NCI-H524 (cell line): ENCODE measurements at places on chromosomes 5 and 9.

DNA sequence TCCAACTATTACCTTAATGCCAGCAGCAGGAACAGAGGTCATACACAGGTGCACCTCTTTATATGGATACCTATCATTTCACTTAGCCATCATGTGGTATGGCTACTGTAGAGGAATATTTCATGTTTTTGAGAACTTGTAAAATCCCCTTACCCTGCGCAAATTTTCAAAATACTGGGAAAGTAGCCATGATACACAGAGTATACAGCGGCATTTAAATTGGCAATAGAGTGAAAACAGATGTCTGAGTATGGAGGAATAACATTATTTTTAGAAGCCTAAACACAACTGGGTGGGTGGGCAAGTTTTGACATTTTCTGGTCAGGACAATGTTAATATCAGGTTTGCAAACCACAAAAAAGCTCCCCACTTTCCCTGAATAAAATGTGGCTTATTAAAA, 109.5 kb downstream of the SMIM23 start:
- DNase-seq, result no peak

GRCh38 chr5:32612134-32612888, 27.0 kb downstream of the SUB1 start:
- DNase-seq, result no peak

DNA sequence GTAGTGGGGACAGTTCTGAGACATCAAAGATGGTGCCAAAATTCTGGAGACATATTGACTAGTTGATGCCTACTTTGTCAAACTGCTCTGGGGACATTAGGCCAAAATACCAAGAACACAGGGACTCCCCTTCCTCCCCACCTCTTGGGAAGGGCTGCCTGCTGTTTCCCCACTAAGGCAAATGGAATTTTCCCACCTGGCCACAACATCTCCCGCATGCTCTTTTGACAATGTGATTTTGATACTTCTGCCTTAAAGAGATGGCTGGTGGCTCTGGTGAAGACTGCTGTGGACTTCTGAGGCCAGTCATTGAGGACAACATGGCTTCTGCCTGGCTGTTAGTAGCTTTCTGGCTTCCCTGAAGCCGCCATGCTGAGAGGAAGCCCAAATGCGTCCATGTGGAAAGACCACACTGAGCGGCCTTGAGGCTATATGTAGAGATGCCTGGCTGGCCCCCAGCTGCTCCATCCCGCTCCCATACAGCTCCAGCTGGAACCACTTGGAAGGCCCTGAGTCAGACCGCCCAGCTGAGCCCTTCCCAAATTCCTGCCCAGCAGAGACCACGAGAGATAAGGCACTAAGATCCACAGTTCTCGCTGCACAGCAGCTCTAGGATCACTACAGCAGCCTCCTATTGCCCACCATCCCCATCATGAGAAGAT, 226.7 kb downstream of the SYK start:
- no peak for DNase-seq

DNA sequence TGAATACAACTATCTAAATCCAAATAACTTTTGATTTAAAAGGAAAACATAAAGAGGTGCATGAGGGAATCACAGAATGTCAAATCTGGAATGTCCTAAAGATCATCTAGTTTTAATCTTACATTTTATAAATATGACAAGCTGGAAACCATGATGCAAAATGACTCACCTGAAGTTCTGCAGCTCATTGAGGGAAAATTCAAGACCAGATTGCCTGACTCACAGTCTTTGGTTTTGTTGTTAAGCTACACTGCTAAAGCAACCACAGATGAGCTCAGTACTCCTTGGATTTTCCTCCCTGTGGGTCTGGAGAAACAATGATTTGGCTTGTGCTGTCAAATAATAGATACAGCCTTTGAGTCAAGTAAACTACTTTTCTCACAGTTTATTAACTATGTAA, 19.1 kb upstream of the EDIL3 start:
- DNase-seq, result no peak

- DNase-seq, result no peak
These were observed 261.5 kb upstream of the PCSK5 start for GRCh38 chr9:75628952-75629351.

DNA sequence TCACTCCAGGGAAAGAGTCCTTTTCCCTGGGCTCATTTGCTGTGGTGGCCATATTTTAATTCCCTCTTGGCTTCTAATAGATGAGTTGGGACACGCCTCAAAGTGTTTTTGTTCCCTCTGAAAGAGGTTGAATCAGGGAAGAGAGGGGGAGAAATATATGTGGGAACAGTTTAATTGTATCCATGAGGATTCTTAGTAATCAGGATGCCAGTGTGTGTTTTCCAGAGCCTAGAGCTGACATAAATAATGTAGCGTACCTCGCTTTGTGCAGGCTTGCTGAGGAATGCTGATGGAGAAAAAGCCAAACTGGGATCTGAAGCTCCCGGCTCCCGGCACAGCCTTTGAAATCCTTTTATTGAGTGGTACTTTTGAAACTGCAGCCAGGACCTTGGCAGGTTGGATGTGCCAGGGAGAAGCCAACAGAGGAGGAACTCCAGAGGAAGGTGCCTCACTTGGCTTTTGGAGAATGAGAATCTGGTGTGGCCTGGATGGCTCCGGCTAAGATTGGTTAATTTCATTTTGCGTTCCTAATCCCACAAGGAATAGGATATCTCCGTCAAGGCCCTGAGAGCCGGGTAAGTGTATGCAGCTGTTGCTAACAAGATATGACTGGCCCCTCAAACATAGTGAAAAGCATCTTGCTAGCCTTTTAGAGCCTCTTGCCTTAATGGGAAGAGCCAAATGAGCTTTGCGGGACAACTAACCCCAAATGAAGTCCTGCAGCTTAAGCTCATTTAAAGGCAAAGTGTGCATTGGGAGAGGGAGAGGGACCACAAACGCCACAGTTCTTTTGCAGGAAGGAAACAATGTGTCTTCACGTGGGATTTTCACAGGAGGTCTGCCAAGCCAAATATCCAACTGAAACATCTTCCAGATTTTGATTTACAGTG, 471.1 kb upstream of the WWC1 start:
- DNase-seq, result peak; percentile 54

DNA sequence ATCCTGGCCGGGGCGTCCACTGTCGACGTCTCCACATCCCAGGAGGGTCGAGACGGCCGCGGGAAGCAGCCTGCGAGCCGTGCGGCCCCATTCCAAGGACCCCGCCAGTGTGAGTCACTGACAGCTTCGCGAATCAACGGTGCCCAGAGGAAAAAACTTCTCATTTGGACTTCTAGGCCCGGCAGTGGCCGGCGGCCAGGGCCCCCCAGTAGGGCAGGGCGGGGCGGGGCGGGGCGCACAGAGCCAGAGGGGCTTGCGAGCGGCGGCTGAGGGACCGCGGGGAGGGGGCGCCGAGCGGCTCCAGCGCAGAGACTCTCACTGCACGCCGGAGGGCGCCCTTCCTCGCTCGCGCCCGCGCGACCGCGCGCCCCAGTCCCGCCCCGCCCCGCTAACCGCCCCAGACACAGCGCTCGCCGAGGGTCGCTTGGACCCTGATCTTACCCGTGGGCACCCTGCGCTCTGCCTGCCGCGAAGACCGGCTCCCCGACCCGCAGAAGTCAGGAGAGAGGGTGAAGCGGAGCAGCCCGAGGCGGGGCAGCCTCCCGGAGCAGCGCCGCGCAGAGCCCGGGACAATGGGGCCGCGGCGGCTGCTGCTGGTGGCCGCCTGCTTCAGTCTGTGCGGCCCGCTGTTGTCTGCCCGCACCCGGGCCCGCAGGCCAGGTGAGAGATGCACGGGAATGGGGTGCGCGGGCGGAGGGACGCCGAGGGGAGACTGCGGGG, at the start of gene F2R:
Gene F2R, plus strand, starts transcription at position 391 of the 720 bp plus-strand sequence. Its CDS starts 182 bp downstream, at position 573.
- no peak for DNase-seq

GRCh38 chr9:96167011-96167410, 135.0 kb downstream of the HSD17B3 start:
- no peak for DNase-seq

- no peak for DNase-seq
These were observed 47.8 kb upstream of the INSYN2B start for GRCh38 chr5:170028124-170028523.

DNA sequence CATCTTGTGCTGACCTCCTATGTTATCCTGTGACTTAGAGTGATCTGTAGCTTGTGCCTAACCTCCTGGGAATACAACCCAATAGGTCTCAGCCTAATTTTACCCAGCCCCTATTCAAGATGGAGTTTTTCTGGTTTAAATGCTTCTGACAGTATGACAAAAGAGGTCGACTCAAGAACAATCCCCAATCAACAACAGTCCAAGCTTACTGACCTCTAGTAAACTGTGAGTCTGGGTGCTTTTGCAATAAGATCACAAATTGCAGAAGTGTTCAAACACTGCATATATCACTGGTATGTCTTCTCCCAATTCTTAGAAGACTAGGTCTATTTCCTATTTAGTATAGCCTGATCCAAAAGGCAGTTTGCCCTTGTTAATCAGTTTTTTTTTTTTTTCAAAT, 323.5 kb upstream of the PTGER4 start:
- no peak for DNase-seq

DNA sequence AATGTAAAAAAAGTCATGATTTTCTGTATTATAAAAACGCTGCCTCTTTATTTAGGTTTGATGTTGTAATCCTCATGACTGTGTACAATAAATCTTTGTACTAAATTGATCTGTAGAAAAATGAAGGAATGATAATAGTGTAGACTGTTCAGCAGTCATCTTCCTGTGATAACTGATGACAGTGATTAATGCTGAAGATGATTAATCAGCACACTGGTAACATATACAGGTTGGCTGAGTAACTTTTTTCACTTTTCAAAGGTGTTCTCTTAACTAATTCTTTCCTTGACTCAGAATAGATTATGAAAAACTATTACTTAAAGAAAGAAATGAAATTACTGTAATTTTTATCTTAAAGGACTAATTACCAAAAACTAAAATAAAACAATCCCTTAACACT, 122.5 kb downstream of the RFX3 start:
- no peak for DNase-seq

- DNase-seq, result no peak
These were observed 65.5 kb downstream of the RORB start for GRCh38 chr9:74562611-74563010.

GRCh38 chr5:66361070-66361469, 217.0 kb downstream of the SREK1 start:
- no peak for DNase-seq

GRCh38 chr5:119316906-119317305, 38.9 kb upstream of the TNFAIP8 start:
- DNase-seq, result no peak

DNA sequence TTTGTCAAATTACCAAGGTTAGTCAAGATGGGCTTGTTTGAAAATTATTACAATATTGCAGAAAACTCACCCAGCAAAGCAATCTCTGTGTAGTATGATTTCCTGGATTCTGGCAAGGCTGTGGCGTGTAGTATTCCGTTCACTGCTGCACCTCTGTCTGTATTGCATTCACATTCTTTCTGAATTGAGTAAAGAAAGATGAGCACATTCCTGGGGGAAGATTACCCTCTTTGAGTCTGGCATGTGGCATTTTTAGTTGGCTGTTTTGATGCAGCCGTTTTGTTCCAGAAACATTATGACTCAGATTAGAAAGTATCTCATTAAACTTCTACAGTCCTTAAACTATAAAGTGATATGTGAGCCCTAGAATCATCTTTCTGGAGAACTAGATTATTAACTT, 197.7 kb downstream of the TENT4A start:
- no peak for DNase-seq

DNA sequence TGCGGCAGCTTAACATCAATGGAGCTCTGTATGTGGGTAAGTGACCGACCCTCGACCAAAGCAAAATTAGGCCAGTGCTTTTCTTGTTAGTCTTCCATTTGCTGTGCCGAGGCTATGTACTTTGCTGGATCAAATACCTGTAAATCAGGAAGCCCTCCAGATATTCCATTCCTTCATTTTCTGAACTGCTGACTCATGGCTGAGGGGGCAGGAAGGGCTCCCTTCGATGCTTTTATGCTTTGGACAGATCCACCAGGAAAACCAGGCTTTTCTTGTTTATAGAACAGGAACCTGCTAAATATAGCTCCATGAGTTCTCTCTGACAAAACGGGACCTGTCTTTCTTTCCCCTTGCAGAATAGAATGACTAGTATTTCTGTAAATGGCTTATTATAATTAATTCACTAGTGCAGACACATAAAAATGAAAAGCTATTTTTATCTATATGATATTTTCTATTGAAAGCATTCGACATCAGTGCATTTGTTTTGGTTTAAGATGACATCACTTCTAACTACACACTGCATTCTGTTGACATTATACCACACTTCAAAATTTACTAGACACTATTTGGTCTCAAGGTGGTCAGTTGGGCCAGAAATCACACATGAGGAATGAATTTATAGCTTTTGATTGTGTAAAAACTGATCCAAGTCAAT, 93.3 kb downstream of the LIFR start:
- no peak for DNase-seq

DNA sequence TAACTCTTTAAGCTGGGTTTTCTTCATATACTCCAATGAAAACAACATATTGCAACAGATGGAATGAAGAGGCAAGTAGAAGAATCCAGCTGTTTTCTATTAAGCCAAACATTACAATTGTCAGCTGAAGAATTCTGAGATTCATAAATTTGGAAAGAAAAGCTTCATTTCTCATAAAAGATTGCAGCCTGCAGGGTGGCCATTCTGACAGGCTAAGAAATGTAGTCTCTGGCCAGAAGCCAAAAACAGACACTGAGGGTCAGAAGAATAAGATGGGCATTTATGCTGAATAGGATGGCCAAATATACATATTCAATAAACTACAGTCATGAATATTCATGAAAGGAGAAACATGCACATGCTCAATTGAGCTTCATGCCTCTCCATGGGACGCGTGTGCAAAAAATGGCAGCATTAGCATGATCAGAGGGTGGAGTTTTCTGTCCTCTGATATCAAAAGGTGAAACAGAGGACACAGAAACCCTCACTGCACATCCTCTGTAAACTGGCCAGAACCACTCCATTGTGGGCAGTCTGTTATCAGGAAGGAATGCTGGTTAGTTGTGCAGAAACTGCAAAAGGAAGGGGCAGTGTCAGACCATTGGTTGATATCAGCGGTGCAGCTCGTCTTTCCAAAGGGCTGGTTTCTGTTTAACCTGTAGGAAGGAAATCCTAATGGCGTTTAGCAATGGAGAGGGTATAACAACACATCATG, 50.2 kb downstream of the FXN start:
- DNase-seq, result no peak

DNA sequence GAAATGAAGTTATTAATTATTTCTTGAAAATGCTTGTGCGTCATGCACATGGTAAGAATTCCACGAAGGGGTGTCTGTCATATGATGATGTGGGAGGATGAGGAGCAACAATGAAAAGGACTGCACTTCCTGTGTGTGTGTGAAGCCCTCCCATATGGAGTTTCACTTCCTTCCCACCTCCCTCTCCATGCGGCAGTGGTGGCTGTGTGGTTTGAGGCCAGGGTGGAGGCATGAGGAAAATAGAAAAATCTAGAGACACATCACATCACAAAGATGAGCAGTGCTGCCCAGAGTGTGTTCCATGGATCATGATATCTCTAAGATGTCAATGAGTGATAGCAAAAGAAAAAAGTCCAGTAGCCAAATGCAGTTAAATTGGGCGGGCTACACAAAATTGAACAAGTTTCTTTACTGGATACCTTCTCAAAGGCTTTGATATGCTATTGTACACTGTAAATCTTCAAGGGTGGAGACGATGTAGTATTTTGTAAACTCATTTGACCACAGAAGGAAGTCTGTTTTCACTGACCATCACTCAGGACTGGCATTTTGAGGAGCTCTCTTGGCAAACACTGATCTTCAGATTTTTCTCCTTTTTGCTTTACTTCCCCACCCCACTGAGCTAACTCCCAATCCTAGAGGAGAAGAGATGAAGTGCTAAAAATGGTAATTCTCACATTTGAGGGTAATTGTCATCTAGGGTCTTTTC, 55.7 kb upstream of the EQTN start:
- no peak for DNase-seq
